ENCODE measurements at places on chromosomes 7 and 10. TPM values are rescaled to one million over a fixed set of nuclear protein-coding genes. Genes with fewer than 3 reads are reported as not detected.

The IDI2 gene
- total RNA-seq: not detected

The CTTNBP2 gene
- total RNA-seq: not detected

The NKX6-2 gene
- not detected for total RNA-seq

The GPR15LG gene
- total RNA-seq: not detected

The TMEM236 gene
- 0.65 TPM for total RNA-seq

The SLC26A4 gene
- total RNA-seq: 18.3 TPM

The CALCR gene
- not detected for total RNA-seq

The AKR1D1 gene
- total RNA-seq: not detected

The CCDC126 gene
- 8.6 TPM for total RNA-seq

The PSD gene
- 8.6 TPM for total RNA-seq

The IL2RA gene
- 848 TPM for total RNA-seq

The BLNK gene
- 0.69 TPM for total RNA-seq

The PNLIP gene
- not detected for total RNA-seq

The BMPR1A gene
- 11.8 TPM for total RNA-seq

The ANXA7 gene
- 123 TPM for total RNA-seq

The LEP gene
- total RNA-seq: not detected

The NPFFR1 gene
- 0.02 TPM for total RNA-seq

The MCM10 gene
- total RNA-seq: 53.2 TPM

The PIK3CG gene
- total RNA-seq: 18.7 TPM

The DYNC1I1 gene
- not detected for total RNA-seq

The PLPP4 gene
- total RNA-seq: not detected

The TMEM270 gene
- not detected for total RNA-seq

The PRKAR2B gene
- 1.1 TPM for total RNA-seq

The FZD8 gene
- 0.50 TPM for total RNA-seq

The TAS2R5 gene
- 1.3 TPM for total RNA-seq

The TUBAL3 gene
- total RNA-seq: not detected

The FANK1 gene
- total RNA-seq: 1.1 TPM

The DNAJB6 gene
- total RNA-seq: 103 TPM

The CAV2 gene
- not detected for total RNA-seq

The SPDYE11 gene
- not detected for total RNA-seq

The SLC26A3 gene
- total RNA-seq: not detected
